ENCODE measurements at places on chromosomes 6 and 20. TPM values are rescaled to one million over a fixed set of nuclear protein-coding genes. Genes with fewer than 3 reads are reported as not detected.

GRCh38 chr20:3163099-3164042 is 3.7 kb upstream of the FASTKD5 start:
- H3K27me3 ChIP-seq = no peaks in the 10 kb centered on the region
- H3K36me3 ChIP-seq = no peaks in the 10 kb centered on the region

- no peak overlapping the region for H3K4me3 ChIP-seq
- no peaks in the 10 kb centered on the region for H3K27me3 ChIP-seq
- no peaks in the 10 kb centered on the region for H3K36me3 ChIP-seq
- no peaks in the 10 kb centered on the region for H3K4me1 ChIP-seq
These were observed 434.8 kb downstream of the ADGRB3 start for GRCh38 chr6:69069881-69070280.

GRCh38 chr6:137697267-137697938 is 169.7 kb upstream of the TNFAIP3 start:
- no peaks in the 10 kb centered on the region for H3K36me3 ChIP-seq
- H3K4me3 ChIP-seq = no peak overlapping the region
- no peaks in the 10 kb centered on the region for H3K27me3 ChIP-seq
- H3K4me1 ChIP-seq = peaks cover 20% of the 10 kb centered on the region
- no peak overlapping the region for H3K27ac ChIP-seq

GRCh38 chr6:34576286-34576955 is 20.3 kb upstream of the SPDEF start:
- H3K4me3 ChIP-seq = no peak overlapping the region
- H3K4me1 ChIP-seq = no peaks in the 10 kb centered on the region
- DNase-seq = no peak
- H3K36me3 ChIP-seq = no peaks in the 10 kb centered on the region
- H3K27ac ChIP-seq = no peak overlapping the region

DNA sequence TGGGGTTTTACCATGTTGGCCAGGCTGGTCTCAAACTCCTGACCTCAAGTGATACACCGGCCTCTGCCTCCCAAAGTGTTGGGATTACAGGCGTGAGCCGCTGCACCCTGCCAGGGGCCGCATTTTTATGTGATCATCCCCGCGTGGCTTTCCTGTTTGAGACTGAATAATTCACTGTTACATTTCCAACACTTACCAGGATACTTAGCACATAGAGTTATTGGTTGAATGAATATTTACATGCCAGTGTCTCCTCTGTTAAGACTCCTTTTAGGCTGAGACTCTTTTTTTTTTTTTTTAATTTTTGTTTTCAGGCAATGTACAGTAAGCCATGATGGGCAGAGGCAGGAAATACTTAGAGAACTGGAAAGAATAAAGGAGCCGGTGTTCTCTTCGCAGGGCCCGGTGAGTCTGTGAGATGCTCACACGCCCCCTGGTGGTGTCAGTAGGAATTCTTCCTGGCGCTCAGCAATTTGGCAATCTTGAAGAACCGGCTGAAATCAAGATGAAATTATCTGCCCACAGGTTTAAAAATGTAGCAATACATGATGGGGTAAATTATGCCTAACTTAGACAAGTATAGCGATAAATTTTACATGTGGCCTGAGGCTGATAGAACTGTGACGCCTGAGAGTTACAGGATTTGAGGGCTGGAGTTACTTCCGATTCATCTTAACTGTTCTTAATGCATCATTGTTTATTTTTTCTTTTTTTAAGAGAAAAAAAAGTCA is 7.6 kb upstream of the RNF114 start:
- DNase-seq = peak; percentile 89
- H3K27ac ChIP-seq = peak overlapping the region; percentile 22
- H3K36me3 ChIP-seq = no peaks in the 10 kb centered on the region
- H3K27me3 ChIP-seq = no peaks in the 10 kb centered on the region
- peaks cover 4% of the 10 kb centered on the region for H3K4me1 ChIP-seq
- peak overlapping the region; percentile 6 for H3K4me3 ChIP-seq

GRCh38 chr6:90941885-90942284 is 355.0 kb upstream of the MAP3K7 start:
- no peaks in the 10 kb centered on the region for H3K36me3 ChIP-seq
- H3K27me3 ChIP-seq = no peaks in the 10 kb centered on the region
- no peak overlapping the region for H3K27ac ChIP-seq
- H3K4me3 ChIP-seq = no peak overlapping the region
- H3K4me1 ChIP-seq = no peaks in the 10 kb centered on the region

- H3K27ac ChIP-seq = no peak overlapping the region
- no peaks in the 10 kb centered on the region for H3K4me1 ChIP-seq
- H3K36me3 ChIP-seq = no peaks in the 10 kb centered on the region
- H3K27me3 ChIP-seq = no peaks in the 10 kb centered on the region
- H3K4me3 ChIP-seq = peak overlapping the region; percentile 53
These were observed 154.2 kb upstream of the QKI start for GRCh38 chr6:163260111-163260895.

DNA sequence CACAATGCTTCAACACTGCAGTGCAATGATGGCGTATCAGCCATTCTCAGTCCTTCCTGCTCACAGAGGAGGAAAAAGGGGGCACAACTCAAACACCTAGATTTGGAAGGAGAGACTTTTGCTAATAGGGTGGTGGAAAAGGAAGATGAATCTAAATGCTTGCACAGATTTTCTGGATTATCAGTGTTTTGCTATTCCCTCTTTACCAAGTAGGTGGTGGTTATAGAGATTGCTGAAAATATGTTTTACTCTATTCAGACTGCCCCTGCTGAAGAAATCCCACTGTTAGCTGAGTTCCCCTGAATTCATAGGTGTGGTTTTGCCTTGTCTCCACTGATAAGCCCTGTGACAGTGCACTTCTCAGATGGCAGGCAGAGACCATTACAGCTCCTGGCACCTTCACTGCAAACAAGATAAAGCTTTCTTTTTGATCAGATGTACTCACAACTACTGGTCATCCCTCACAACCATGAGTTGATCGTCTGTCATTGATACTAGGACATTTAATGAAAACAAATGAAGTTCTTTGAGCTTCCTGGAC is 311.4 kb downstream of the KIF16B start:
- H3K4me1 ChIP-seq = peaks cover 3% of the 10 kb centered on the region
- H3K4me3 ChIP-seq = no peak overlapping the region
- no peak for DNase-seq
- no peaks in the 10 kb centered on the region for H3K27me3 ChIP-seq
- H3K27ac ChIP-seq = no peak overlapping the region

GRCh38 chr20:61535091-61535490 is 283.0 kb downstream of the CDH4 start:
- no peak overlapping the region for H3K27ac ChIP-seq
- no peaks in the 10 kb centered on the region for H3K4me1 ChIP-seq
- no peak overlapping the region for H3K4me3 ChIP-seq
- H3K36me3 ChIP-seq = no peaks in the 10 kb centered on the region
- no peak for DNase-seq

- H3K36me3 ChIP-seq = peaks cover 3% of the 10 kb centered on the region
- no peak overlapping the region for H3K27ac ChIP-seq
- no peak overlapping the region for H3K4me3 ChIP-seq
- H3K4me1 ChIP-seq = no peaks in the 10 kb centered on the region
These were observed 15.8 kb downstream of the DNPH1 start for GRCh38 chr6:43213431-43213830.

DNA sequence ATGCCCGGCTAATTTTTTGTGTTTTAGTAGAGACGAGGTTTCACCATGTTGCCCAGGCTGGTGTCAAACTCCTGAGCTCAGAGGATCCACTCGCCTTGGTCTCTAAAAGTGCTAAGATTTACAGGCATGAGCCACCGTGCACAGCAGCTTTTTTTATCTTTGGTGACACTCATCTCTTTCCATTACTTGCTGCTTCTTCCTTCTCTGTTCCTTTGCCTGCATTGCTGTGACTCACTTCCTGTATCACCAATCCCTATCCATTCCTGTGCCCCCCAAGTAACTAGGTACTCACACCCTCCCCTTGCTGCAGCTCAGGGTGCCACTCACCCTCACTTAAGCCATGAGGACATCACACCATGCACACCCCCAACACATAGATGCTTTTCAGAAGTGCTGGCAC is 24.6 kb downstream of the KHDC1L start:
- no peak overlapping the region for H3K4me3 ChIP-seq
- 0 out of 2 replicates have a peak, but pooled peaks cover 4% of the 10 kb centered on the region for H3K4me1 ChIP-seq
- H3K27ac ChIP-seq = no peak overlapping the region
- no peaks in the 10 kb centered on the region for H3K27me3 ChIP-seq

DNA sequence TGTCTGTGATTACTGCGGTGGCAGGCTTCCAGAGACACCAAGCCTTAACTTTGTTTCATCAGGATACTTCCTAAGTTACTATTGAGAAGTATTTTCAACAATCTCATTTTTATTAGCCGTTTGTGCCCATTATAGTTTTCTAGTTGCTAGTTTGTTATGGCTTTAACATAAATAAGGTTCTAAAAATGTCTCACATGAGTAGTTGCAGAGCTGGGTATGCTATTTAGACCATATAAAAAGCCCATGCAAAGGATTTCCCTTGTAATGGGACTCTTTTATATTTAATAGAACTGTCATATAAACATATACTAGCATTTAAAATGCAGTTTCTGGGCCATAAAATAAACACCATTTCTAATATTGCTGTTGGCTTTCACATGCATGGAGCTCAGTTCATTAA is 205.3 kb upstream of the TCF21 start:
- no peaks in the 10 kb centered on the region for H3K36me3 ChIP-seq
- H3K27ac ChIP-seq = no peak overlapping the region
- H3K4me3 ChIP-seq = no peak overlapping the region
- no peak for DNase-seq
- peaks cover 16% of the 10 kb centered on the region for H3K4me1 ChIP-seq
- no peaks in the 10 kb centered on the region for H3K27me3 ChIP-seq

DNA sequence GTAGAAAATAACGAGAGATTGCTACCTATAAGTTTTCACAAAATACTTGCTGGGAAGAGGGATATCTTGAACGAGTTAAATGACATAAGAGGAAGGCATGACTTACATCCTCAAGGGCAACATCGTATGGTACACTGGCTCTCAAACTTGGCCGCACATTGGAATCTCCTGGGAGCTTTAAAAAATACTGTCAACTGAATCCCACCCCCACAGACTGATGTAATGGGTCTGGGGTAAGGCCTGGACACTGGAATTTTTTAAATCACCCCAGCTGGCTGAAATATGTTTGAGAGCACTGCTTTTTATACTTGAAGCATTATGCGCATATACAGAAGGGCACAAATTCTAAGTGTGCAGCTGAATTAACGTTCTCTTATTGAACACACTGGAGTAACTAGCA is 8.0 kb upstream of the TSHZ2 start:
- no peak overlapping the region for H3K27ac ChIP-seq
- no peak for DNase-seq
- H3K4me3 ChIP-seq = no peak overlapping the region

GRCh38 chr6:87837444-87837843 is 135.4 kb upstream of the AKIRIN2 start:
- no peak overlapping the region for H3K27ac ChIP-seq
- H3K36me3 ChIP-seq = no peaks in the 10 kb centered on the region
- H3K4me3 ChIP-seq = no peak overlapping the region
- H3K27me3 ChIP-seq = no peaks in the 10 kb centered on the region
- no peak for DNase-seq

- H3K4me3 ChIP-seq = no peak overlapping the region
- DNase-seq = peak; percentile 99
- H3K36me3 ChIP-seq = no peaks in the 10 kb centered on the region
- peaks cover 12% of the 10 kb centered on the region for H3K4me1 ChIP-seq
These were observed 4.6 kb upstream of the TXNDC5 start for GRCh38 chr6:7914991-7915789.

DNA sequence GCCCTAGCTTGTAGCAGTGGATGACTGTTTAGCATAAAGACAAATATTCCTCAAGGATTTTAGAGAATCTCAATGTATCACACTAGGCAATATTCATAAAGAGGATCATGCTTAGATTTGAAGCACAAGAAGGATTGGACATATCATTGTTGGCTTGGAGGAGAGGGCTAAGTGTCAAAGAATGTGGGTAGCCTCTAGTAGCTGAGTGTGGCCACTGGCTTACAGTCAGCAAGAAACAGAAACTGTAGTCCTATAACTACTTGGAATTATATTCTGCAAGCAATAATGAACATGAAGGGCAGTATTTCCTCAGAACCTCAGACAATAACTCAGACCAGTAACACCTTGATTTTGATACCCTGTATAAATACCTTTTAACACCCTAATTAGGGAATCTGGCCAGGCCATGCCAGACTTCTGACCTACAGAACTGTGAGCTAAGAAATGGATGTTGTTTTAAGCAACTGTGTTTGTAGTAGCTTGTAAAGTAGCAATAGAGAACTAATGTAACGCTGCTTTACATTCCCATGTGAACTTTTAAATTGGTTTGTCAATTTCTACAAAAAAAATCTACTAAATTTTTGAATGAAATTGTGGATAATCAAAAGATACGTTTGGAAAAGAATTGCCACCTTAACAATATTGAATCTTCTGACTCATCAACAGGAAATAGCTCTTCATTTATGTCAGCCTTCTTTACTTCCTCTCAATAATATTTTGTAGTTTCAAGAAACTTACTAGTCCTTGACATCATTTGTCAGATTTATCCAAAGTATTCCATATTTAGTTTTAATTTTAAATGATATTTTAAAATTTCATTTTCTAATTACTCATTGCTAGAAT is 65.2 kb upstream of the RSPO3 start:
- H3K27ac ChIP-seq = peak overlapping the region; percentile 15
- DNase-seq = peak; percentile 41
- peak overlapping the region; percentile 32 for H3K4me3 ChIP-seq
- no peaks in the 10 kb centered on the region for H3K36me3 ChIP-seq

GRCh38 chr6:11155589-11155988 is 44.1 kb upstream of the ERVFRD-1 start:
- no peak for DNase-seq
- no peak overlapping the region for H3K4me3 ChIP-seq
- H3K4me1 ChIP-seq = no peaks in the 10 kb centered on the region
- H3K27ac ChIP-seq = no peak overlapping the region
- H3K36me3 ChIP-seq = no peaks in the 10 kb centered on the region

GRCh38 chr20:48319943-48320584 is 507.7 kb downstream of the PREX1 start:
- no peaks in the 10 kb centered on the region for H3K4me1 ChIP-seq
- H3K4me3 ChIP-seq = no peak overlapping the region
- no peak overlapping the region for H3K27ac ChIP-seq
- H3K27me3 ChIP-seq = peaks cover 28% of the 10 kb centered on the region
- H3K36me3 ChIP-seq = no peaks in the 10 kb centered on the region
- no peak for DNase-seq

DNA sequence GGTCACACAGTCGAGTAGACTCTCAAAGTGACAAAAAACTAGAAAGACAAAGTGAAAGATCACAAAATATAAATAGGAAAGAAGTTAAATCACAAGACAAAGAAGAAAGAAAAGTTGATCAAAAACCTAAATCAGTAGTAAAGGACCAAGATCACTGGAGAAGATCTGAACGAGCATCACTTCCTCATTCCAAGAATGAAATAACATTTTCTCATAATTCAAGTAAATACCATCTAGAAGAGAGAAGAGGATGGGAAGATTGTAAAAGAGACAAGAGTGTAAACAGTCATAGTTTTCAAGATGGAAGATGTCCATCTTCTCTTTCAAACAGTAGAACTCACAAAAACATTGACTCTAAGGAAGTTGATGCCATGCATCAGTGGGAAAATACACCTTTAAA is 31.6 kb upstream of the GJA10 start:
- H3K27me3 ChIP-seq = no peaks in the 10 kb centered on the region
- no peaks in the 10 kb centered on the region for H3K4me1 ChIP-seq
- H3K36me3 ChIP-seq = peaks cover 51% of the 10 kb centered on the region
- DNase-seq = no peak

Gene MGME1
- 4.6 TPM for total RNA-seq

Gene BRPF3
- 7.9 TPM for total RNA-seq

Gene BEND6
- total RNA-seq = 20.6 TPM

Gene CSTF1
- 69.3 TPM for total RNA-seq

Gene GRM4
- total RNA-seq = 0.22 TPM

Gene SLA2
- not detected for total RNA-seq

Gene CFAP61
- total RNA-seq = not detected

Gene BAG2
- total RNA-seq = 33.4 TPM

Gene TSHZ2
- total RNA-seq = 13.4 TPM

Gene F13A1
- not detected for total RNA-seq

Gene HUS1B
- total RNA-seq = not detected

Data from GM23248 (cell line).